ENCODE measurements at places on chromosomes 7 and 10.
A peak's percentile ranks its signal among the peaks of the same experiment; 100 is the strongest.

GRCh38 chr10:60534761-60535389, 145.2 kb upstream of the ANK3 start:
- DNase-seq, result no peak

- no peak for DNase-seq
These were observed 224.4 kb downstream of the KCNMA1 start for GRCh38 chr10:77413231-77413630.

GRCh38 chr7:77765481-77765880, 32.8 kb downstream of the TMEM60 start:
- no peak for DNase-seq

GRCh38 chr7:84104826-84105225, 89.8 kb downstream of the SEMA3A start:
- no peak for DNase-seq

GRCh38 chr7:137981668-137982067, 20.2 kb downstream of the CREB3L2 start:
- DNase-seq, result no peak

- no peak for DNase-seq
These were observed 86.3 kb downstream of the CREB5 start for GRCh38 chr7:28498636-28499035.

DNA sequence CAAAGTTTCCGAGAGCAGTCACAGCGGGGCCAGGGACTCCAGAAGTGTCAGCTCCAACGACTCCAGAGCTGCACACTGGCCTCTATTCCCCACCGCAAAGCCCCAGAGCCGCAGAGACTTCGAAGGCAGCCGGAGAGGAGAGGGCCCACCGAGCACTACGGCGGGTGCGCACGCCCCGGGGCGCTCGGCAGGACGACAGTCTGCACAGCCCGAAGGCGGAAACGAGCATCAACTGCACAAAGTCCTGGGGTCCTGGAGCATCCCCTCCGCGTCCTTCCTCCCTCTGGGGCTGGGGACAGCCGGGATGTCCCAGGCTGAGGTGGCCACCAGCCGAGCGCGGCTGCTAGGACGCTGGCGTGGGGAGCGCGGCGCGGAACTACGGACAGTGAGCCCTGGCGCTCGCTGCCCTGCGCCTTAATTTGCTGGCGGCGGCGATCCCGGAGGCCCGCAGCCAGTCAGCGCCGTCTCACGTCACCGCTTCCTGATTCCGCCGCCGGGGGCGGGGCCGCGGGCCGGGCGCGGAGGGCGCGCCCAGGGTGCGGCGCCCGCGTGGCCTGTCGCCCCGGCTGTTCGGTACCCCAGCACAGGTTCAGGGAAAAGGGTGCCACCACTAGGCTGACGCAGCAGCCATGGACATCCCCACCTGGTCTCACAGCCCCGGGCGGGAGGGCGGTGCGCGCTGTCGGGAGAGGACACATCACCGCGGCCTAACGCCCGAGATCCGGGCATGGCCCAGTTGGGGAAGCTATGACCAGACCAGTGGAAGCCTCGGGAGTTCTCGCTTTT, at the start of gene TBX20:
TSS of gene TBX20 (minus strand) at position 391 of the 786 bp plus-strand sequence. CDS start 480 bp downstream, outside the sequence.
- DNase-seq, result peak; percentile 62

DNA sequence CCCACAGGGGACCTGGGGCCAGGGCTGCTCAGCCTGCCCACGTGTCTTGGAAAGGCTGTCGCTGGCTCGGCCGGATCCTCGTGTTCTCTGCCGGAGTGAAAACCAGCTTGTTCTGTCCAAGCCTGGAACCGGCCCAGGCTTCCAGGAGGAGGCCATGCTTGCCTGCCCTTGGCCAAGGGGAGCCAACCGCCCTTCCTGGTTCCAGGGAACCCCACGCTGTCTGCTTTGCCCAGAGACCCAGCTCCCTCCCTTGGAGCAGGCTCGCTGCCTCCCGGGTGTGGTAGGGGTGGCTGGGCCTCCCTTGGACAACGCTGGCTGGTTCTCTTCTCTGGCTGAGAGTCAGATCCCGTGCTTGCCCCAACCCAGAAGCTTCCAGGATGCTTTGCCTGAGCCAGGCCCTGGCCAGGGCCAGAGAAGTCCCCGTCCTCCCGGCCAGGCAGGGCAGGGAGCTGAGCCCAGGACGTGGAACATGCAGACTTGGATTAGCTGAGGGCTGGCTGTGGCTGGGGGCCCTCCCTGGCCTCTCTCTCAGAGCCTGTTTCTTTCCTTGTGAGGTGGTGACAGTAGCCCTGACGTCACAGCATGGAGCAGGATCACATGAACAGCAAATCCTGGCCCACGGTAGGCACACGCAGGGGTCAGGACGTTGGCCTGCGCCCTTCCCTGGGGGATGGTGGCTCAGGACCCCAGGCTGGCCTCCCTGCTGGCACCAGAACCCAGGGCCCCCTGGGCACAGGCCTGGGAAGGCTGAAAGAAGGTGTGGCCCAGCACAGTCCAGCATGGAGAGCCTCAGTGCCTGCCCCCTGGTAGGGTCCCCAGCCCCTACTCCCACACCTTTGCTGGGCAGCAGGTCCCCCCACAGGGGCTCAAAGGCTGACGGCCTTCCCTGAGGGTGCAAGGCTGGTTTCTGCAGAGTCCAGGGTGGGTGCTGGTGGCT, 67.5 kb downstream of the PWWP2B start:
- no peak for DNase-seq

- DNase-seq, result no peak
These were observed 406.9 kb downstream of the SFMBT2 start for GRCh38 chr10:7003831-7004395.

GRCh38 chr7:140051820-140052219, 10.9 kb downstream of the PARP12 start:
- DNase-seq, result no peak

- no peak for DNase-seq
These were observed 12.4 kb downstream of the GNAT3 start for GRCh38 chr7:80499350-80499953.

DNA sequence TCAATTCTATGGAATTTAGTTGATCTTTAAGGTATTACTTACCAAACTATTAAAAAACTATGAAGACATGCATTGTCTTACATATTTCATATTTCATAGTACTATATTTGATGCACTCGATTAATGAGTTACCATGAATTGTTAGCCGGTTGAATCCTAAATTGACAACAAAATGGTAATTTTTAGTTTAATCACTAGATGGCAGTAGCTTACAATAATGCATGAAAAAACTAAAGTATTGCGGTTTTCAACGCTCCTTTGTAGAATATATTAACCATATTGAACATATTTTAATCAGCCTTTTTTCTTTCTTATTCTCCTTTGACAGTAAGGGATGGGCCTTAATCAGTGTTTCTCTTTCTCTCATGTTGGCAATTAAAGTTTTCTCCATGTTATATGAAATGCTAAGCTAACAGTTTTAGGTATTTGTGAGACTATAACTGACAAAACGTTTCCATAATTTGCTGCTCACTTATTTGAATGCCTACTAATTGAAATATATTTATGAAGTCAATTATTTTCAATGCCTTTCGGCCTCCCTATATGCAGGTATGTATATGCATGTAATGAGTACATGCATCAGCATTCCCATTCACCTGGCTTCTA, 48.5 kb upstream of the ARL4A start:
- DNase-seq, result no peak

GRCh38 chr10:93849593-93849992, 44.2 kb upstream of the SLC35G1 start:
- DNase-seq, result no peak

DNA sequence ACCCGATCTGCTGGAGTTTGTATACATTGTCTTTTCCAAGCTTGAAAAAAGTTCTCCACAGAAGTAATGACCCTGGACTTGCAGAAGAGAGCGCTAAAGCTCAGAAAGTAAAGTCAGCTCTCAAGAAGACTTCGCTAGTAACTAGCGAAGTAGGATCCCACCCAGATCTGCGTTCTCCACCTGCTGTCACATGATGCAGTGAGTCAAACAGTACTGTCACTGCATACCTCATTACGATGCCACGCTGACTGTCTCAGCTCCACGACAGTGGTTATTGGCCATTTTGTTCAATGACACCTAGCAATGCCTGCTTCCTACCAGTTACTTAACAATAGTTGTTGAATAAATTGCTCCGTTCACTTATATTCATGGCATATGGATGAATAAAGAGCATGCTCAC, 29.7 kb upstream of the SEC61G start:
- DNase-seq, result no peak

DNA sequence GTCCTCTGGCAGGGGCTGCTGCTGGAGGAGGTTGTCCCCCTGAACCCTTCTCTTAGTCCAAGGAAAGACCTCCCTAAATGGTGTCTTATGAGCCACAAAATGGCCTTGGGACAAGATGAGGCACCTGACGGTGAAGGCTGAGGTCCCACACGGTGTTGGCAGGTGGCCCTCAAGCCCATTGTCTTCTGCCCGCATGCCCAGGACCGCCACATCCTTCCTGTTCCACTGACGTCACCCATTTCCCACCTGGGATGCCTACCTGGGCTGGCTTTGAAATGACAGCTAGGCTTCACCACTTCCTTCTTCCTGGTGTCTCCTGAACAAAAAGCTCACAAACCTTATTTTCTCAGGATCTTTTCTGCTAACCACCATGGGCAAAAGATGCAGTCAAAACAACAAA, 2.1 kb upstream of the DMBT1 start:
- no peak for DNase-seq

GRCh38 chr10:78357141-78358063, 323.7 kb downstream of the RPS24 start:
- no peak for DNase-seq

DNA sequence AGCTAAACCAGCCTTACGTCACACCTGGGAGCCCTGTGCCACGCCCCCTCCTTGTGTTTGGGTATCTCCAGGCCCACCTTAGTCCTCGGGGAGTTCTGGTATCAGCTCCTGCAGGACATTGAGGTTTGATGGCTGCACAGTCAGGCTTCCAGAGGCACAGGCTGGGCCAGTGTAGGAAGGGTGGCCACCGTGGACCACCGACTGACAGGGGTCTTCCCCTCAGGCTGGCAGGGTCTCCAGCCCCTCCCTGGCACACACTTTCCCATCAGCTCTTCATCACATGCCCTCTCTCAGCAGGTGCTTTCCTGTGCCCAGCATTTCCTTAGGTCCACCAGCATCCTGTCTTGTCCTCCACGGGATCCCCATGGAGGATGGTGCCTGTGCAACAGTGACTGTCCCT, 413.1 kb downstream of the TCERG1L start:
- DNase-seq, result no peak

GRCh38 chr7:89332026-89332425, 536.5 kb upstream of the TEX47 start:
- DNase-seq, result no peak

DNA sequence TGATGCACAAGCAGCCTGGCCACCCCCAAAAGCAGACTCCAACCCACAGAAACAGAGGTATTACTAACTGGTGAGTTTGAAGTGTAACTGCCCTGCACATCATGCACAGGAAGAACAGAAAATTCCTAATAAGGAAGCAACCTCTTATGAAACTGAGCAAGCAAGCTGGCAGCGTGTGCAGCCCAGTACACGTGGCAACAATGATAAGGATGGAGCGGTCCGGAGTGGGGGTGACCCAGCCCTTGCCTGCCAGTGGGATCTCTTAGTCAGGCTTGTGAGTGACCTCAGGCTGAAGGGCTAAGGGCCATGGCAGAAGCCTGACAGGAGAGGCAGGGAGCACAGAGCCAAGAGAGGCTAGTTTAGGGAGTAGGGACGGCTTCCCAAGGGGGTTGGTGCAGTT, 22.1 kb upstream of the AOAH start:
- DNase-seq, result no peak

DNA sequence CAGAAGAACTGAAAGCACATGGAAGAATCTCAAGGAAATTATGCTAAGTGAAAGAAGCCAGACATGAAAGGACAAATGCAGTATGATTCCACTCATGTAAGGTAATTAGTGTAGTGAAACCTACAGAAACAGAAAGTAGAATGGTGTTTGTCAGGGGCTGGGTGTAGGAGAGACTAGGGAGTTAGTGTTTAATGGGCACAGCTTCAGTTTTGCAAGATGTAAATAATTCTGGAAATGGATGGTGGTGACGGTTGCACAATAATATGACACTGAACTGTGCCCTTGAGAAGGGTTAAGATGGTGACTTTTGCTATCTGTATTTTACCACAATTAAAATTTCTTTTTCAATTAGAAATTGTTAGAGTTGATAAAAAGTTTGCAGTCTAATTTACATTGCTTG, 157.3 kb upstream of the ADCY1 start:
- DNase-seq, result no peak

GRCh38 chr10:124636271-124636995, 107.7 kb downstream of the FAM53B start:
- DNase-seq, result no peak

GRCh38 chr7:107661081-107661864, 645 bp downstream of the SLC26A4 start:
- DNase-seq, result peak; percentile 80

DNA sequence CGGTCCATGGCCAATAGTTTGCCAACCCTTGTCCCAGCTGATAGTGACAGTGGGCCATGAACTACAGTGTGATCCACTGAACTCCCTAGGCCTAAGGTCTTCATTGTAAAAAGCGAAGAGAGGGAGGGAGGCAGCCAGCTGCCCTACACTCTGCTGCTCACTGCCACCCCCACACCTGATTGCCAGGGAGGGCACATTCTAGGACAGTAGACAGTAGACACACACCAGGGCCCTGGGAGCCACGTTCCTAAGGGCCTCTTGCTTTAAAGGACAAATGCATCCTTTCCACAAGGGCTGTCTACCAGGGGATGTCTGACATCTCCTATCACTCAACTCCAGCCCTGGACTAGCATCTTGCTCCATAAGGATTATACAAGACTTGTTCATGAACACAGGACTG, 122.2 kb downstream of the DLG5 start:
- no peak for DNase-seq

- DNase-seq, result peak; percentile 44
These were observed 16.7 kb downstream of the FAM53B start for GRCh38 chr10:124727361-124727960.

GRCh38 chr10:126062131-126063032, 166.0 kb downstream of the FANK1 start:
- DNase-seq, result no peak

DNA sequence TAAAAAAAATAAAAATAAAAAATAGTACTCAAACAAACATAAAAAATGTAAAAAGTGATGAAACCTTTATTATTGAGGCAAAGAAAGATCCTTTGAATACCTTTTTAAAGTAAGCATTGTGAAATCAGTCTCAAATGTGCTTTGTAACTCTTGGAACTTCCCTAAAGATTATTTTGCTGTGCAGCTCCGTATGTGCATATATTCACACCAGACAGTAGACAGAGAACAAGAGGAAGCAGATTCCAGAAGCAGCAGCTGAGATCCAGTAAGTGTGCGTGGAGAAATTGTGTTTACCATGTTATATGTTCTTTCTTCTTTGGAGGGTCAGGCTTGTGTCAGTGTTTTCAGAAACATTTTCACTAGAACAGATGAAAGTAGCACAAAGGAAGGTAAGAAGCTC, 324.9 kb downstream of the AGMO start:
- DNase-seq, result no peak

All from activated CD8-positive, alpha-beta memory T cell treated with anti-CD3 and anti-CD28 coated beads for 24 hours (primary cell).